Stimulated activated CD8-positive, alpha-beta memory T cell treated with anti-CD3 and anti-CD28 coated beads, Interleukin-7, amount 100 ng/mL, for 1 hour (primary cell): ENCODE measurements at places on chromosomes 5 and 9.

- DNase-seq: no peak
Observed at GRCh38 chr9:120336021-120336752, 243.8 kb downstream of the CDK5RAP2 start.

- no peak for DNase-seq
Observed at GRCh38 chr9:122380293-122380692, 9.5 kb downstream of the PTGS1 start.

DNA sequence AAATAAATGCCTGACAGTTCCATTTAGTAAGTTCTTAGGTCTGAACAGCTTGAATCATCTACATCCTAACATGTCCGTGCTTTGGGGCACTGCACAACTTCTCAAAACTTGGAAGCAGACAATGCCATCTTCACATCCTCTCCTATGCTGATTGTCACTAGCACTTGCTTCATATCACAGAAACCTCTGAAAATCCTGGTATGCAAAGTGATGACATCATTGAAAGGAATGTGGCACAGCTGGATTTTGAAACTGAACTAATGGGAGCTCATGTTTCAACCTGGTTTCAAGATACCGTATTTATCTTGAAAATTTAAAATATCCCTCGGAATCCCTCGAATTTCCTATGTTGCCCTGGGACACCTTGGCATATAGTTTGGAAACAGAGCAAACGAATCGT, 490.2 kb upstream of the DAP start:
- DNase-seq: no peak

DNA sequence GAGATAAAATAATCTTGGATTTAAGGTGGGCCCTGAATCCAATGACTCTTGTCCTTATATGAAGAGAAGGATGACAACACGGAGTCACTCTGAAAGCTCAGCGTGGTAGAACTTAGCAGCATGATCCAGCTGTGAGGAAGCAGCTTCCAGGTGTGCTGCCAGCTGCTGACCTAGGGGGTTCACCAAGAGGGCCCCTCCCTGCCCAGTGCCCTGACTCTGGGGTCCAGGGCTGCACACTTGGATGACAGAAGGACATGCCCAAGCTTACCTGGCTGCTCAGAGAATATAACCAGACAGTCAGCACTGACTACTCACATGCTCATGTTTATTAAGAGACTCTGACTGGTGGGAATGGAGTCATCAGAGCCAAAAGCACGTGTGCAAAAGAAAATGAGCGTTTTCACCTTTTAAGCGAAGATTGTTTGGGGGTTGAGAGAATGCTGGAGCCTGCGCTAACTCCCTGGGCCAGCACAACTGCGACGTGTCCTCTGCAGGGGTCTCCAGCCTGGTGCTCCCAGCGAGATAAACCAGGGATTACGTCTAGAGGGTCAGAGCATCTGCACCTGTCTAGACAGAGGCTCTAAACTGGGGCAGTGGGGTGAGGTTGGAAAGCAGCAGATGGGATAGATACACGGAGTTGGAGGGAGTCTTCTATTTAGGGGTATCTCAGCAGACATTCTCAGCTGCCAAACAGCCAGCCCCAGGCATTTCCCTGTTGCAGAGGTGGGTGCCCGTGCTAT, 41.3 kb downstream of the ROPN1L start:
- no peak for DNase-seq

- no peak for DNase-seq
Observed at GRCh38 chr9:16954040-16954439, 83.6 kb upstream of the BNC2 start.

DNA sequence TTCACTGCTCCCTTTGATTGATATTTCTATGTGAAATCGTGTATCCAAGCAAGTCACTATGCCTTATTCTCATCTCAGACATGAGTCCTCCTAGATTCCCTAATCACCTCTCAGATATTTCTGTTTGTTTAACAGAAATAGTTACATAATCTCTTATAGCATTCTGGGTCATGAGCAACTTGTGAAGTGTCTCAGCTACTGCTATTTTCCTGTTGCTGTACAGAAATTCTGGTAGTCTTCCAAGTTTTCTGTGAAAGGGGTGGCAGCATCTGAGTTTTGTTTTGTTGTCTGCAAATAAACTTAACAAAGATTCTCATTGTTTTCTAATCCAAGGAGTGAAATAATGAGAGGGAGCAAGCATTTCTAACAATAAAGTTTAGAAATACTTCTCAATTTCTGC, 256.9 kb upstream of the ST8SIA4 start:
- DNase-seq: no peak

DNA sequence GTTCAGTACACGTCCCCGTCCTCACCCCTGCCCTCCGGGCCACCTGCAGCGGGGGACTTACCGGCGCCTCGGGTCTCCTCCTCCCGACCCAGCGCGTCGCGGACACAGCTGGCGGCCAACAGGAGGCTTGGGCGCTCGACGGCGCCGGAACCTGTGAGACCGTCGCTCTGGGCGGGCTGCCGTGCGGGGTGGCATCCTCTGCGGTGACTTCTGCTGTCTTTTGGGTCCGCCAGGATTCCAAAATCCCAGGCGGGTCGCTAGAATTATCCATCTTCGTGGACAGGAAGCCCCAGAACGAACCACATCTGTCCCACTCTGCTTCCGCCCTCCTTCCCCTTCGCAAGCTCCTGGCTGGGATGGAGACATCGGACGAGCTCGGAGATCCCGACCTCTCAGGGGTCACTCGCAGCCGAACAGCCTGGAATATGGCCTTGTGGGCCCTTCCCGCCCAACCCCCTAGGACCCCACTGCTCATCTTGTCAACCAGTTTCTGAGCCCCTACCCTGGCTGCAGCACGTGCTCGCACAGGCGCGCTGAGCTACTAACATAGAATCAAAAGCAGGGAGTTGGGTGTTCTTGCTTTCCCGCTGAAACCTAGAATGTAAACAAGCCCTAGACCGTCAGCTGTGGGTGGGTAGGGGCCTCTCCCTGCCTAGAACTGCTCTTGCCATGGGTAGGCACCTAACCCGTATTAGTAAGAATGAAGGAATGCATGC, 947 bp upstream of the MARCHF3 start:
- DNase-seq: no peak

GRCh38 chr9:91776409-91777291, 173.4 kb downstream of the ROR2 start:
- no peak for DNase-seq

DNA sequence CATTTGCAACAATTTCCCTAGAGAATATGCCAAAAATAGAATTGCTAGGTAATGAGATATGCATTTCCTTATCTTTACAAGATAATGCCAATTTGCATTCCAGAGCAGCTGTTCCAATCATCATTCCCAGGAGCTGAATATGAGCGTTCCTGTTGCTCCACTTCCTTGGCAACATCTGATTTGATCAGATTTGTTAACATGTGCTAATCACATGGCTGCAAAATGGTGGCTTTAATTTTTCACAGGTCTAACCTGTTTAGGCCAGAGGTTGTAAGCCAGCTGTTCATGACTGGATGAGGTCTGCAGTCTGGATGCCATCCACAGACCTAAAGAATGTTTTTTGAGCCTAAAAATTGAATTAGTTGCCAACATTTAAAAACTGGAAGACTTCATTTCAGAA, 220.7 kb upstream of the IL12B start:
- no peak for DNase-seq

GRCh38 chr9:121268851-121269641, 1.1 kb downstream of the GSN start:
- DNase-seq: no peak

- no peak for DNase-seq
Observed at GRCh38 chr9:36123515-36123914, 13.0 kb upstream of the GLIPR2 start.

DNA sequence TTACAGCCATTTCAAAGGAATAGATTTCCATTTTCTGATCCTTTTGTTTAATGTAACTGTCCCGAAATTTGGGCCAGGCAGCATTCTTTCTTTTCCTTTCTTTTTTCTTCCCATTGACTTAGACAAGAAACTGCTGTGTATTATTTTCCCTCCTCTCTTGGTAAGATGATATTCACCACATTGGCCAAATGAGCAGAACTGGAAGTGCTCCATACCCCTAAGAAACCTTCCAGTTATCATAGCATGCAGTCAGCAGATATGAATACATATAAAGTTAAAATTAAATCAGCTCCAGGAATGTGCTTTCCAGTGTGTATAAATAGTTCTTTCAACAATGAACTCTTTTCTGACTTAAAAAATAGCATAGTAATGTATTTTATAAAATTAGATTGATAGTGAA, 168.5 kb upstream of the GAS1 start:
- DNase-seq: no peak

DNA sequence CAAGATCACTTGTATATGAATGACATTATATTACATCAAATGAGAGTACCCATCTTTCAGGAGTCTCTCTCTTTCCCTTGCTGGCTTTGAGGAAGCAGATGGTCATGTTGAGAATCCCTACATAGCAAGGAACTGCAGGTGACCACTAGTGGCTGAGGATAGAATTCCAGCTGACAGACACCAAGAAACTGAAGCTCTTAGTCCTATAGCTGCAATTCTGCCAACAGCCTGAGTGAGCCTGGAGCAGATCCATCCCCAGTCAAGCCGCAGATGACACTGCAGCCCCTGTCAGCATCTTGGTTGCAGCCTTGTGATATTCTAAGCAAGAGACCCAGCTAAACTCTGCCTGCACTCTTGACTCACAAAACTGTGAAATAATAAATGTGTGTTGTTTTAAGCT, 531.5 kb downstream of the CSNK1G3 start:
- no peak for DNase-seq

DNA sequence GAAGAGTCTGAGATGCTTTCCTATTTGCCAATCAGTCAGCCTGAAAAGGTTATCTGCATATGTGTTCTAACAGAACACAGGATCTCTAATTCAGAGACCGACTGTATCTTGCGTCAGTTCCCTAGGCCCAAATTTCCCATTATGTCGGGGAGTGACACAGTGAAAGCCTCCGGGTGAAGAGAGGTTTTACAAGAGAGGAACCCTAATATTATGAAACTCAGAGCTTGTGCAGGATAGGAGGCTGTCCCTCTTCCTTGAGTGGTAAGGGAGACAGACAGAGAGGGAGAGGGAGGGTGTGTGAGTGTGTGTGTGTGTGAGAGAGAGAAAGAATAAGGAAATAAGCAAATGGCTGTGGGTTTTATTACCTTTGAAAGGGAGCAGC, 1.9 kb downstream of the CD14 start:
- no peak for DNase-seq

DNA sequence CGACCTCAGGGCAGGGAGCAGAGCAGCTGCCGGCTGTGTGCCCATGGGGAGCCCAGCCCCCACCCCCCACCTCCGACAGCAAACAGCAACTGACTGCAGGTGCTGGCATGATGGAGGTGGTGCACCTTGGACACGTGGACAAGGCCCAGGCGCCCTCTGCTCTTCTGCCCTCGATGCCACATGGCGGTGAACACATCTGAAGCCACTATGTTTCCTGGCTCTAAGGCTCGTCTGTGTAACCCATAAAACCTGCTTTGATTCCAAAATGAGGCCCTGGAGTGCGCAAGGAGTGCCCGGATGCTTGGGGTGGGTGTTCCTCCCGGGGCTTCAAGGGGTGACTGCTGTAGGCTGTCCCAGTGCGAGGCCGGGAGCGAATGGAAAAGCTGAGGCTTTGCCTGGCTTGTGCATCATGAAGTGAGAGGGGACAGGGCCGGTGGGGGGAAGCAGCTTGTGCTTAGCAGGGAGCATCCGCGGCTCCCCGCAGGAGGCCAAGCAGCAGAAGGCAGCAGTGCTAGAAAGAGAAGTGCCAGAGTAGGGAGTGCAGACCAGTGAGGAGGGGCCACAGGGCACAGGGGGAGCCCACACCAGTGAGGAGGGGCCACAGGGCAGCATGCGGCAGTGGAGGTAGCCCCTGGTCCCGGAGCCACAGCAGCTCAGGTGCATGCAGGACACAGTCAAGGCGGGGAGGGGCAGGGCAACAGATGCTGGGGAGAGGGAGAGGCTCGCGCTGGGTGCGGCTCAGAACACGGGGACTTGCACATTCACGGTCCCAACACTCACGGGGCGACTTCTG, 30.0 kb downstream of the NKD2 start:
- DNase-seq: no peak

DNA sequence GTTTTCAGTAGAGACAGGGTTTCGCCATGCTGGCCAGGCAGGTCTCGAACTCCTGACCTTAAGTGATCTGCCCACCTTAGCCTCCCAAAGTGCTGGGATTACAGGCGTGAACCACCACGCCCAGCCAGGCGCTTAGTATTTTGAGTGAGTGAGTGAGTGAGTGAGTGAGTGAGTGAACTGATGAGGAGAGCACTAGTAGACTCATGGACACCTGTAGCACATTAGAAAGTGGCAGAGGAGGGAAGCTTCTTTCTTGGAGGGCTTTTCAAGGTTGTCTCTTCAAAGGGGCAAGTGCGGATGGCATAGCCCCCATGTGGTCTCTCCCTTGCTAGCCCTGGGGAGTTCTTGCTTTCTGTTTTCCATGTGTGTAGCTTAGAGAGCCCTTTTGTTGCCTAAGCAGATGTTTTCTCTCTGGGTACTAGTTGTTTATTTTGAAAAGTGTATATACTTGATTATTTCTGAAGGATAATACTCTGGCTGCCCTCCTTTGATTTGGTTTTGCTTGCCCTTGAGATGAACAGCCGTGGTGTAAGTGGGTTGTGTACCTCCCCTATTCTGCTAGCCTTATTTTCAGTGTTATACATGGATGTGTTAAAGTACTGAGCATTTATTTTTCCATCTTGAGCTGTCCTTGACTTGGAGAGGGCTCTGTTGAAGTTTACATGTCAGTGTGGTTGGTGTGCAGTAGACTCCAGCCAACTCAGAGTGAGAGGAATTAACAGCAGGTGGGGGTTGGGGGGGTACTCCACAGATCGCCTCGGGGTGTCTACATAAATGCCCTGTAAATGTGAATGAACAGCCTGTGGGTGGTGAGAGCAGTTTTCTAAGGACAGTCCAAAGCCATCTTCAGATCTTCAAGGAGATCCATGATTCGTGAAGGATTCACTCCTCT, 35.5 kb downstream of the PRRC2B start:
- no peak for DNase-seq

GRCh38 chr5:97364731-97365130, 181.7 kb upstream of the RIOK2 start:
- DNase-seq: no peak

GRCh38 chr5:147754372-147755122, 28.0 kb downstream of the JAKMIP2 start:
- no peak for DNase-seq
